Anterior cingulate cortex (tissue), 58 donors: ENCODE measurements at places on chromosomes 2 and 18.

DNA sequence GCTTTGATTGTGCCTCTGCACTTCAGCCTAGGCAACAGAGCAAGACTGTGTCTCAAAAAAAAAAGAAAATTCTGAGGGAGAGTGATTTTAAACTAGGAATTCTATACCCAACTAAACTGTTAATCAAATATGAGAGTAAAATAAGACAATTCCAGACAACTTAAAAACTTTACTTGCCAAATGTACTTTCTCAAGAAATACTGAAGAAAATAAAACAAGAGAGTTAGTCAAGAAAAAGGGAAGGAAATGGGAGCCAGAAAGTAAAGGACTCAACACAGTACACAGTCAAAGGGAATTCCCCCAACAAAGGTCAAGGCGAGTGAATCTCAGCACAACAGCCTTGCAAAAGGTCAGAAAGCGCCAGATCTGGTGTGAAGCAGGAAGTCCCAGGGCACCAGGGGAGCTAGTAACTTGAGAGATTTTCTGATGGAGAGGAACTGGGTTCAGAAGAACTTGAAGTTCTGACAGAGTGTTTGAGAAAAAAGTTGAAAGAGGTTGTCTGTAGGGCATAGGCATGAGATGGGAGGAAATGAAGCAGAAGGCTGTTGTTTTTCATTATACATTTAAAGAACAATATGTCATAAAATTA is 22.6 kb upstream of the TBC1D8 start:
- no peak for DNase-seq

- peak; percentile 34 for DNase-seq
Observed at GRCh38 chr2:161122772-161123530, 37.3 kb upstream of the TANK start.

GRCh38 chr2:90069290-90069894 is 1377.9 kb downstream of the RPIA start:
- no peak for DNase-seq

- DNase-seq, result no peak
Observed at GRCh38 chr2:81675641-81676040, 1371.1 kb upstream of the LRRTM1 start.

DNA sequence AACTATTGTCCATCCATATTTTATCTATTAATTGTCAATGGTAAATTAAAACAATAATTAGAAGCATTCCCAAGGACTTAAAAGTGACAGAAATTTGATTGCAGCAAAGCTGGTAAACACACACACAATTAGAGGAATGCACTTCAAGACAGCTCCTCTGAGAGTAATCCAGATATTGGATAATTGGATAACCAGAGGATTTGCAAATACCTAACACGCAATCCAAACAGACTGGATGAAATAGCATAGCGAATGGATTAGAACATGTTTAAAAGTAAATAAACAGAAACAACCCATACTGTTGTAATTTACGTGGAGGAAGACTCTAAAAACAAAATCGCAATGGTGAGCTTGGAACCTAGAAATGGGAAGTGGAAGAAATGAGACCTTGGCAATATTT is 239.8 kb downstream of the METTL4 start:
- DNase-seq, result no peak

DNA sequence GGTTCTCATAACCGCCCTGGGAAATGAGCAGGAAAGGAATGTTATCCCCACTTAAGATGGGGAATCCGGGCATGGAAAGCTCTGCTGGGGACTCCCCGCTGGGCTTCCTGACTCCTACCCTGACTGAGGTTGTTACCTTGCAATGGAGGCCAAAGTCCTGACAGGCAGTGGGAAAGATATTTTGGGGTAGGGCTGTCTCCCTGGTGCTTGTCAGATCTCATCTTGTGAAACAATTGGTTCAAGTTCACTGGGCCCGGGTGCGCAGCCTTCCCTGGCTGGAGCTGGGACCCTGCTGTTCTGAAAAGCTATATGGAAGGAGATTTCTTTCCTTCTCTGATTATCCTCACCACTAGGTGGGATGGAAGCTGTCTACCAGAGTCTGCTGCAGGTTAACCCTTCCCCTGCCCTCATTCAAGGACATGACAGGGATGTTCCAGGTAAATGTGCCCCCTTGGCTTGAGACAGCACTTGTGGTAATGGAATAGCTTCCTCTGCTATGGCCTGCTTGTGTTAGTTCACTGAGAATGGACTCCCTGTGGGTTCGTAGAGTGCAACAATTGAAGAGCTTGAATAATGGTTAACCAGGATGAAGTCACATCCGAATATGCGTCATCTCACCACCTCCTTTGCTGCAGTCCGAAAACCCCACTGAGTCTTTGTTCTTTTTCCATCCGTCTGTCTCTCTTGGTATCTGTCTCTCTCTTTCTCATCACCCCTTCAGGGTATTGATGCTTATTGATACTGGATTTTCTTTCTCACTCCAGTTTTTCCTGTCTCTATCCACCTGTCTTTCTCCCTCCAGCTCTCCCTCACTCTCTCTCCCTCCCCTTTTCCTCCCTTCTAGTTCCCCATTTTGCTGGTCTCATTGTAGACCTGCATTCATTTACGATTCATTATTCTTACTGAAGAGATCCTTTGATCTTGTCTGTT is 67.8 kb upstream of the EPAS1 start:
- DNase-seq, result no peak

GRCh38 chr2:234266952-234267351 is 216.4 kb downstream of the SPP2 start:
- DNase-seq, result no peak

DNA sequence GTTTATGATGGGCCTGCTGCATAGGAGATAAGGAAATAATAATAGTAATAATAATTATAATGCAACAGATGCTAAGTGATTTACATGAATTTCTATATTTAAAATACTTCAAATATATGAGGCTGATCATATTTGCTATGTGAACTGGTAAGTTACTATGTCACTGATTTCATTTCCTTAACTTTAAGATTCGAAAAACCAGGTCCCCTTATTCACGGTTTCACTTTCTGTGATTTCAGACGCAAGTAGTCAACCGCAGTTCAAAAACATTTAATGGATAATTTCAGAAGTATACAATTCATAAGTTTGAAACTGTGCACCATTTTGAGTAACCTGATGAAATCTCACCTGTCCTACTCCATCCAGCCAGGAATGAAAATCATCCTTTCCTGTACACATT is 1697.1 kb upstream of the LRRTM1 start:
- DNase-seq, result no peak

DNA sequence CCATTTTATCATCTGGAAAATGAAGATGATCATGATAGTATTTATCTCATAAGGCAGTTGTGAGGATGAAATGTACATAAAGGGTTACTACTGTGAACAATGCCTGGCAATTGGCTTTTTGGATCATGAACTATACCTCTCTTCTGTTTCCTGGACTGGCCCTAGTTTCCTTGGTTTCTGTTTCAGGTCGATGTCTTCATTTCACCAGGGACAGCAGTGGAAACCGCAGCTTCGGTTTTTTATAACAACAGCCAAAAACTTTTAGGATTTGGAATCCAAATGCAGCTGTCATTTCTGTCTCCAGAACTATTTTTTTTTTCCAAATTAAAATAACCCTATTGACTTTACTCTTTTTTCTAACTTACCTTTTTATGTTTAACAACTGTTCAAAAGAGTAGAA is 425.1 kb downstream of the RND3 start:
- DNase-seq, result no peak

GRCh38 chr2:142140434-142140845 is 9.6 kb upstream of the LRP1B start:
- DNase-seq, result no peak

DNA sequence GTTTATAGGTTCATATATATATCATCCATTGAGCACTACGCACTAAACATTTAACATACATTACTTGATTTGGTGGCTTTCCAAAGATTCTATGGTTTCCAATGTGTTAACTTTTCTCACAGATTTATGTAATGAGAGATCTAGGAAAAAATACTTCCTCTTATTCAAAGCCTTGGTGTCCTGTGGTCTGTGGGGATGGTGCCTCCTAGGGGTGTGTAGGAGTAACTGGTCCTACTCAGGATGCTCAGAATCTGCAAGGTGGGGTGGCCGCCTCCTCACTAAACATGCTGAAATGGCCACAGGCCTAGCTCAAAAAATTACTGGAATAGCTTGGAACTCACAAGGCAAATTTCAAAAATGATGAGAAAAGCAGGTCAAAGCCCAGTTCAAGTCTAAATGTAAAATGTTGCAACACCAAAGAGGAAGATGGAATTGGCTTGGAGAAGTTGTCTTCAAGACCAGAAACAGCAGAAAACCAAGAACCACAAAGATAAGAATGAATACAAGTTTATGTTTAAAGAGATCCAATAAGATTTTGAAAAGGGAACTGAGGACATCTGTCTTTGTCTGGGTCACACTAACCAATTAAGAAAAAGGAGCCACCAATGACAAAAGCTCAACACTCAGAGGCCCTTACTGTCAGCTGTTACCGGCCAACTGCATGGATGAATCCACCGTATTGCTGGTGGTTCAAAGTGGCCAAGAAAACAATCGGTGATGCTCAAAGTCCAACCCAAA is 11.5 kb downstream of the GPR55 start:
- no peak for DNase-seq

- no peak for DNase-seq
Observed at GRCh38 chr2:1620081-1620480, 124.2 kb downstream of the PXDN start.

GRCh38 chr2:147739508-147739907 is 105.3 kb upstream of the ACVR2A start:
- DNase-seq, result no peak

GRCh38 chr2:118016911-118017310 is 3.0 kb upstream of the CCDC93 start:
- no peak for DNase-seq

GRCh38 chr2:9327873-9328352 is 95.4 kb downstream of the ITGB1BP1 start:
- DNase-seq, result no peak

DNA sequence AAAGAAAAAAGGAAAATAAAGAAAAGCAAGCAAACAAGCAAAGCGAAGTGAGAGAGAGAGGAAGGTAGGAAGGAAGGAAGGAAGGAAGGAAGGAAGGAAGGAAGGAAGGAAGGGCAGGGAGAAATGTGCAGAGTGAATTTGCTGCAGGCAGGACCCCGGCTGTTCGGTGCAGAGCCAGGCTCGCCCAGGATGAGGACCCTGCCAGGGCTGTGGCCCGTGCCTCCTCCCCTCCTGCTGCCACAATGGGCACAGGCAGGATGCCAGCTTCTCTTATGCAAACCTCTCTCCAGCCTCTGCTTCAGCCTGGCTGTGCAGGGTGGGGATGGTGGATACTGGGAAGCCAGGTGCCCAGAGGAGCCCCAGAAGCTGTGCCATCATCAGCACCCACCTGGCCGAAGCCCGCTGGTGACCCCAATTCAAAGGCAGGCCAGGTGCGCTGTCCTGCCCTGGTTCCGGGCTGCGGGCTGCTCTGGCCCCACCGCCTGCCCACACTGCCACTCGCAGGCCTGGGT is 3.2 kb downstream of the GPR17 start:
- no peak for DNase-seq

DNA sequence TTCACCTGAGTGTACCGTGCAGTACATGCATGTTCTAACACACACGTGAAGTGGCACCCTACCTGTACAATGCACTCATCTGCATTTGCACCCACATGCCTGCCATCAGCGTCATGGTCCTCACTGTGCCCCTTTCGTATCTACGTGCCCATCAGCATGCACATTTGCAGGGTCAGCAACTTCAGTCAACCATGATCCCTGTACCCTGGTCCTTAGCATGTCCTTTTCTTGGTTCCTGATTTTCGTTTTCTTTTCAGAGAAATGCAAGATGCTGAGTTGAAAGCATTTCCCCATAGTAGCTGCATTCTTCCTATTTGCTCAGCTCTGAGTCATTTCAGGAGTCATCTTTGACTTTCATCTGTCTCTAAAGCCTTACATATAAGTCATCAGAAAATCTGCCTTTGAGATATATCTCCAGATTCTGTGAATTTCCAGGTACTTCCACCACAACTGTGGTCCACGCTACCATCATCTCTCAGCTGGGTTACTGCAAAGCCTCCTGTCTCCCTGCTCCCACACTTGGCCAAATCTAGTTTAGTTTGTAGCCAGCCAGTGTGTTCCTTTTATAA is 14.7 kb upstream of the PUM2 start:
- no peak for DNase-seq

- DNase-seq, result no peak
Observed at GRCh38 chr2:138115666-138116065, 151.4 kb downstream of the HNMT start.

DNA sequence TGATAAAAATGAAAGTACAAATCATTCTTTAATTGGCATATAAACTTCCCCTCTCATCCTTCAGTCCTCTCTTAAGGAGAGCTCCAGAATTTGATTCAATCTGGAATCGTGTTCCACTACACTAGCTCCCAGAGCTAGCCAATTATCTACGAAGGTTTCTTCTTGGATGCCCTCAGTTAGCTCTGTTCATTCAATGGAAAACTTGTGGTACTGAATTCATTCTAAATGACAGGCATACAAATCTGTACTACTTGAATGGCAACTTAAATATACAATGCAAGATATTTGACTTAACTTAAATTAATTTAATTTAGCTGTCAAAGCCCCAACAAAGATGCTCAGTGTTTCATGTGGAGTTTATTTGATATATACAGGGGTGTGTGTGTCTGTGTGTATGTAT is 1474.2 kb upstream of the CELF4 start:
- DNase-seq, result no peak

GRCh38 chr18:6681331-6681875 is 48.1 kb upstream of the ARHGAP28 start:
- DNase-seq, result no peak

DNA sequence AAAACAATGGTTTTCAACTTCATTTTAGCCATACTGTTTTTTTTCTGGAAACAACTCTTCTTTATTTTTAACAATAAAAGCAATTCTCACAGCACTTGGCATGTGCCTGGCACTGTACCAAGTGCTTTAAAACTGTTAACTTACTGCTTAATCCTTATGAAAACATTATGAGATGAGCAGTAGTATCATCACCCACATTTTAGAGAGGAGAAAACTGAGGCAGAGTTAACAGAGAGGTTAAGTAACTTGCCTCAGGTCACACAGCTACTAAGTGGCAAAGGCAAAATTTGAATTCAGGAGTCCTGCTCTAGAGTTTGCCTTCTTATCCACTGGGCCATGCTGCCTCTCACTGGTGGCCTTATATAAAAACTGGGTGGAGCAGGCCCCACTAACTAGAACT is 23.2 kb downstream of the CTIF start:
- no peak for DNase-seq

GRCh38 chr2:29606104-29607037 is 315.0 kb downstream of the ALK start:
- DNase-seq, result no peak

GRCh38 chr2:194104687-194105086 is 1552.3 kb upstream of the SLC39A10 start:
- DNase-seq, result no peak

- no peak for DNase-seq
Observed at GRCh38 chr18:44632469-44633145, 48.1 kb upstream of the SETBP1 start.

DNA sequence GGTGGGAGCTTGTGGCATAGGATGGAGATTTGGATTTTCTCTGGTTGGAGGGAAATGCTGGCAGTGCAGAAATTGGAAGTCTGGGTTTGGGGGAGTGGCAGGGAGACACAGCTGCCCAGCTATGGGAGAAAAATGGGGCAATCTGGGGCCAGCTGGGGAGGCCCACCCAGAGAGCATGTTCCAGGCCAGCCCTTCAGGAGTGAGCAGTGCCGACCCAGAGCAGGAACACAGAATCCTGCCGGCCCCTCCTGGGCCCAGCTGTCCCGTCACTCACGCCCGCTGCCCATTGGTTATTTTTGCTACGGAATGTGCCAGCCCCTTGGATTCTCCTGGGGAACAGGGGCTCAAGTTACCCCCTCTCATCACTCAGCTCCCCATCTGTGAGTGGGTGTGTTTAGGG is 4.9 kb downstream of the SPEG start:
- DNase-seq, result no peak

GRCh38 chr2:170968205-170969003 is 39.4 kb downstream of the GORASP2 start:
- no peak for DNase-seq

- no peak for DNase-seq
Observed at GRCh38 chr2:221731432-221732145, 159.5 kb upstream of the EPHA4 start.
